Fibroblast of villous mesenchyme (primary cell): ENCODE measurements at places on chromosomes 3 and 15.
A peak's percentile ranks its signal among the peaks of the same experiment; 100 is the strongest.

DNA sequence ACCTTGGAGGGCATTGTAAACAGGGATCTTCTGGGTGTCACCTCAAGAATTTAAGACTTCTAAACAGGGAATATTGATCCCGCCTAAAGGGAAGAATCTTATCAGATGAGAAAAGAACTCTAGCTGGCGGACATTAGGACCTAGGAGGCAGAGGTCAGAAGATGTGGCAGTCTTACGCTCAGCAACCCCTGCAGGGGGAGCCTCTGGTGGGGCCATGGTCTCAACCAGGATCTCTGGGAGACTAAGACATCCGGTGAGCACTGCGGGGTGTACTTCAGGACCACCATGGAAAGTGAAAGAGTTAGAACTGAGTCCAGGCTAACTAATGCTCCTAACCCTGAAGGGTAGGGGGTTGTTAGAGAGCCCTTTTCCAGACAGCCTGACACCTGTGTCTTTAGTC lies 295.2 kb downstream of the VGLL3 start:
- DNase-seq, result no peak

DNA sequence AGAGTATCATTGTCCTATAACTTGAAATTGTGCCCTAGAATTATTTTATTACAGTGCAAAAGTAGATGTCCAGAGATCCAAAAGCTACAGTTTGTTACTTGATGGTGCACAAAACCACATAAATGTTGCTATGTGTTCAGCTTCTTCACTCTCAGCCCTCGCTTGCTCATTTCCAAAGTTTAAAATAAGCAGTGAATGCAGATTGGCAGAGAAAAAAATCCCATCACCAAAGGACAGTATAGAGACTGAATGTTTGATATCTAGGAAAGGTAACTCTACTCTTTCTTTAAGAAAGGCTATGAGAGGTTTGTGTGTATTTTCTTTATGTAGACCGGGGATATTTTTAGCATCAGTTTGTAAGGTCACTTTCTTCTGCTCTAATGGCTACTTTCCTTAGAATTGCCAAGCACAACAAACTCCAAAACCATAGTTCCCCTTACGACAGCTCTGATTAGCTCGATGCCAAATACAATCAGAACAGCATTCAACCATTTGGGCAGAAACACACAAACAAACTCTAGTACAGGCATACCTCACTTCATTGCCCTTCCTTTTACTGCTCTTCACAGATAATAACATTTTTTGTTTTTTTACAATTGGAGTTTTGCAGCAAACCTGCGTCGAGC lies 164.1 kb upstream of the CCDC54 start:
- no peak for DNase-seq

- DNase-seq, result no peak
Observed at GRCh38 chr3:54533856-54534255, 394.0 kb downstream of the LRTM1 start.

- no peak for DNase-seq
Observed at GRCh38 chr3:83003917-83004316, 1242.5 kb upstream of the GBE1 start.

GRCh38 chr3:98557324-98558010 lies 25.7 kb downstream of the GPR15 start:
- DNase-seq, result no peak

- no peak for DNase-seq
Observed at GRCh38 chr3:25038922-25039321, 389.1 kb upstream of the RARB start.

DNA sequence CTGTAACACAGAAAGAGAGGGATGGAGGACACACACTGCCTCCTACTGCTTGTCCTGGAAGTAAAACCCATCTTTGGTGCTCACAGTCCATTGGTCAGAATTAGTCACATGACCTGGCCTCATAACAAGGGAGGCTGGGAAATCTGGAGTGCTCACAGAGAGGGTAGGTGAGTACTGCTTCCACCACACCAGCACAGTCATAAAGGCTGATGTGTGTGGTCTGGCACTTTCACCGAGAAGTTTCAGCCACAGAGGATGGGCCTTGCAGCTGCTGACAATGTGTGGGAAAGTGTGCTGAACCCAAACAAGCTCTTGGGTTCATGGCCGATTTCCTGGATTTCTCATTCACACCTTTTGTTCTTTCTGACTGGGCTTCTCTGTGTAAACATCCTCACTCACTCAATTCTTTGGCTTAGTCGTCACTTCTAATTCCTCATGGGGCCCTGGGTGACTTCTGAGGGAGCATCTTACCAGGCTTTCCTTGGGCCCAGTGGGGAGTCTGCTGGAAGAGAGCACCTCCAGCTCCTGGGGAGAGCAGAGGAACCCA lies 100.7 kb downstream of the ASB7 start:
- DNase-seq, result peak; percentile 73

- no peak for DNase-seq
Observed at GRCh38 chr3:4642611-4643010, 149.5 kb downstream of the ITPR1 start.

DNA sequence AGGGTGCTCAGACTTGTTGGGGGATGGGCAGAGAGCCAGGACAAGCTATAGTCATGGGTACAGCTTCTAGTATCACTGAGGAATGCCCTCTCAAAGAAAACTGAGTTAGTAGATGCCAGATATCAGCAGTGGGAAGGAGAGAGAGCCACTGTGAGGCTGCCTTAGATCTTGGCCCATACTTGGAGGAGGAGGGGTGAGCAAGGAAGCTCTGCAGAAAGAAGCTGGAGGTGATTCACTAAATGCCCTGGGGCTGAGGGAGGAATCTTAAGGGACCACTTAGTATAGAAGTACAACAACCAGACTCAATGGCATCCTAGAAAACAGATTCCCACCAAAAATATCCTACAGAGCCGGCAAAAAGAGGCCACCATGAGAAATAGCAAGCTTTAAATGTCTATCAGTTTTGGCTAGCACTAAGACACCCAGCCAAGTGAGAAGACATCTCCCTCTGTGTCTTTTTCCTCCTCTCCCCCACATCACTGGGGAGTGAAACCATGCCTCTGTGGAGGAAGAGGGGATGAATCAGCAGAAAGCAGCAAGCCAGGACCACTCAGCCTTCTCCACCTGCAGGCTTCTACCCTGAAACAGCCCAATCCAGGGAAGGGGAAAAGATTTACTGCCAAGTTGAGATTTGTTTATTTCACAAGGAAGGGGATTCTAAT lies 282.5 kb upstream of the STT3B start:
- DNase-seq, result no peak

DNA sequence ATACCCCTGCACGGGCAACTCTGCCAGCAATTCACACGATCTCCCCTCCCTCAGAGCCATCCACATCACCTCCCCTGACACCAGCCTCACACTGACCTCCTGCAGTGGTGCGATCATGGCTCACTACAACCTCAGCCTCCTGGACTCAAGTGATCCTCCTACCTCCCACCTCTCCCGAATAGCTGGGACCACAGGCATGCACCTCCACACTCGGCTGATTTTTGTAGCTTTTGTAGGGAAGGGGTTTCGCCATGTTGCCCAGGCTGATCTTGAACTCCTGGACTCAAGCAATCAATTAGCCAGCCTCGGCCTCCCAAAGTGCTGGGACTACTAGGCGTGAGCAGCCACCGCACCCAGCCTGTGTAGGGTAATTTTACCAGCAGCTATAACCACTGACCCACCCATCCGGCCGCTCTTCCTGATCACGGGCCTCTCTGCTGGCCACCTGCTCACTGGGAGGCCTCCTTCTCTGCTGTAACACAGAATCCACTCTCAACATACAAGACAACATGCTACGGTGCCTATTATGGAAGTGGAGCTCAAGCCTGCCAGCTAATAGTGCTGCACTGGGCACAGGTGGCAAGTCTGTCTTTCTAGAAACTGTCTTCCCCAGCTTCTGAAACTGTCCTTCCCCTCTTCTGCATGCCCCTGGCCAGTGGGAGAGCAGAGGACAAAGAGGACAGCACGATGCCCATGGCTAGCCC lies 4.6 kb downstream of the GP9 start:
- DNase-seq, result no peak

DNA sequence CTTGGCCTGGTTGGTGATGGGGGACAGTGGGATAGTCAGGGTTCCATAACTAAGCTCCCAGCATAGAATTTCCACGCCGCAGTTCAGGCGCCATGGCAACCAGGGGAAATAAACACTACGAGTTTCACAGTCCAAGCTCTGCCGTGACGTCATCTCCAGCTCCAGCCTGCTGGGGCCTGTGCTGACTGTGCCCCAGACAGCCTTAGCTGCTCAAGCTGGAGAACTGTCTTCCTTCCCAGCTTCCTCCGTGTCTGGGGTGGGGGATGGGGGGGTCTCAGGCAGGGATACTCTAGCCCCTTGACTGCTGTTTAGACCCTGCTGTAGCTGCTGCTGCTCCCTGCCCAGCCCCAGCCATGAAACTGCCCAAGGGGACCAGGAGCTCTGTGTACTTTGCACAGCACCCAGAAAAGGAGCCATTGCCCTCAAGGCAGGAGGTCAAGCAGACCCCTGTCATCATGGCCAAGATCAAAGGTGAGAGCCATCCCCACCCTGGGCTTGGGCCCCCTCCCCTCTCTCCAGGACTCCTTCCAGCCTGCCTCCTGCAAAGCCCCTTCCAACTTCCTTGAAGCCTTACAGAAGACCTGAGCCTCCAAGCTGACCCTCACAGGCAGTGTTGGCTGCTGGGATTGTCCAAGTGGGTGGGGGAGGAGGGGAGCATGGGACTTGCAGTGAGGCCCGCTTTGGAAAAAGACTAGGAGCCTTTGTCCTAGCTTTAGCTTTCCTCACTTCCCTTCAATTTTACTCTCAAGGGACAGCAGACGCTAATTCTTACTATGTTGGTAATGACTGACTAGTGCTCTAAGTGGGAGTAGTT lies 11.4 kb upstream of the CSPG4 start:
- peak; percentile 97 for DNase-seq

- no peak for DNase-seq
Observed at GRCh38 chr3:61862614-61863289, 301.4 kb downstream of the PTPRG start.

DNA sequence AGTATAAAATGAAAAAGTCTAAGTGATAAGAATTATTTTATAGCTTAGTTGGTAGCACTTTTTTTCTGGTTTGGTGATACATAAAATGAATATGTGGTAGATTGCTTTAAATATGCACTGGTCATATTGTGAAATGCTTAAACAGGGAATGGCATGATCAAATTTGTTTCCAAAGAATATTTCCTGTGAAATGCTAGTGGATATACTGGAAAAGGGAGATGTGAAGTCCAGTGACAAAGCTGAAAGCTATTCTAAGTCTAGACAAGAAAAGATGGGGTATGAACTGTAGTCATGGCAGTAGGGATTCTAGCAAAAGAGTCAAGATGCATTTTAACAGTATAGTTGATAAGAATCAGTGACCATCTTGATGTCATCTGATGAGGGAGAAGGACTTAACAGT lies 98.9 kb upstream of the MME start:
- DNase-seq, result peak; percentile 13

- no peak for DNase-seq
Observed at GRCh38 chr15:75033809-75034208, 10.4 kb downstream of the PPCDC start.

DNA sequence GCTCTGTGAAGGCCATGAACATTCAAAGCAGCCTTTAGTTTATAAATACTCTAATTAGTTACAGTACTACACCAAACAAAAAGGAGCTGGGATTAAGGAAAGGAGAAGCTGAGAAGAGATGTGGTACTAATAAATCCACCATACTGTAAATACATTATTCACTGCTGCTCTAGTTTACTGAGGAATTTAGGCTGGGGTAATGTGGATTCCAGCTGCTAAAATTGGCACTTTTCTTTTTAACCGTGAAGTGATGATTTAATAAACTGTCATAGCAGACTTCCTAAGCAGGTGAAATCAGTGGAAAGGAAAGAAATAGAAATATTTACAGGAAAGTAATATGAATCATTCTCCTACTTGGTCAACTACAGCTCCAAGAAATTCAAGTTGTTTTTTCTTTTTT lies 88.7 kb downstream of the TFG start:
- DNase-seq, result no peak

DNA sequence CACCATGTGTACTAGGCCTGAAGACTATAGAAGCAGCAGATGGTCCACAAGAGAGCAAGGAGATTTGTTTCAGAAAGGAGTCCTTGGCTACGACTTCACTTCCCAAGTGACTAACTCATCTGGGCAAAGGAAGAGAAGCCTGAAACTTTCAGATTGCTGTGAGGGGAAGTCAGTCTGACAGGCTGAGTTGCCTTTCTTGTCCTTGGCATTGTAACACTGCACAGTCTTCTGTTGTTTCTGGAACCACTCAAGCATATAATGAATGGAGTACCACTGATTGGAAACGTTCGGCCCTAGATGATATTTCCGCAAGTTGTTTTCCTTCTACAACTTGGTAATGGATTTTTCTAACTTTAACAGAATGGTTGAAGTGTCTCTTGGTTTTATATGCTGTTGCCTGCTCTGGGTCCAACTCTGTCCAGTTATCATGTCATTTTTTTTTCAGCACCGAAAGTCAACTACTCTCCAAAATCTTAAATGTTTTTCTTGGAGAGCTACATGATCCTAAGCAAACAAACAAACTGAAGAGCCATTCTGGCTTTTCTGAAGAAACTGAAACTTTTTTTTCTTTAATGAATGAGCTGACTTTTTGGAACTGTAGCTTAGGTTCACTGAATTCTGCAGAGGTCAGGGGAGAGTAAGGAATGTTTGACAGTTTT lies 685.7 kb downstream of the MECOM start:
- DNase-seq, result no peak

- peak; percentile 26 for DNase-seq
Observed at GRCh38 chr15:70269991-70270751, 172.5 kb upstream of the TLE3 start.

- no peak for DNase-seq
Observed at GRCh38 chr3:155554777-155555451, 190.0 kb downstream of the PLCH1 start.

DNA sequence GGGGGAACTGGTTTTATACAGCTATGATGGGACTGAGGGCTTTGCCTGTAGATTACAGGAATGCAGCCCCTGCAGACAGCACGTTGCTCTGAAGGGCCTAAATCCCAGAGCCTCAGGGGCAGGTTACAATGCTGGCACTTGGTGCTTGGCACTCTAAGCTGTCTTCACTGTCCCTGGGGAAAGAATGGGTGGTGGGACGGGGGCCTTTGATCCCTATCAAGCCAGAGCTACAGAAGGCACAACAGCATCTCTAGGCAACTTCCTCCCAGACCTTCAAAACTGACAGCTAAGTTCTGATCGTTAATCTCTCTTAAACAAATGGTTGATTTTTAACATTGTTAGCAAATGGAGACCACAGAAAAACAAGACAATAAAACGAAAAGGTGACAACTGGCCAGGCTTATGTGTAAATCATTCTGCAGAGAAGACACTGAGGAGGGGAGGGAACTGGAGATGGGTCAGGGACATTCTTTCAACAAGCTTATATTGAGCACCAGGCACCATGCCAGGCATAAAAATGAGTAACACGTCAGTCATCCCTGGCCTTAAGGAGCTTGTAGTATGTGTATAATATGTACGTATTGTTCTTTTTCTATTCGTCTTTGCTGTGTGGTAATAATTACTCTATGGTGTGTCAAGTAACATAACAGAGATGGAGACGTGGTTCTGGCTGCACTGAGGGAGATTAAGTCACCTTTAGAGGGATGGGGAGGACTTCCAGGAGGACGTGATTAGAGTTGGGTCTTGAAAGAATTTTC lies 49.1 kb downstream of the CA12 start:
- DNase-seq, result peak; percentile 58
